ENCODE measurements at places on chromosomes 5 and 9.
A peak's percentile ranks its signal among the peaks of the same experiment; 100 is the strongest.

GRCh38 chr5:165996201-165996875 is 2295.1 kb upstream of the WWC1 start:
- DNase-seq, result peak; percentile 13

GRCh38 chr5:59850766-59851165 is 42.8 kb downstream of the PDE4D start:
- no peak for DNase-seq

DNA sequence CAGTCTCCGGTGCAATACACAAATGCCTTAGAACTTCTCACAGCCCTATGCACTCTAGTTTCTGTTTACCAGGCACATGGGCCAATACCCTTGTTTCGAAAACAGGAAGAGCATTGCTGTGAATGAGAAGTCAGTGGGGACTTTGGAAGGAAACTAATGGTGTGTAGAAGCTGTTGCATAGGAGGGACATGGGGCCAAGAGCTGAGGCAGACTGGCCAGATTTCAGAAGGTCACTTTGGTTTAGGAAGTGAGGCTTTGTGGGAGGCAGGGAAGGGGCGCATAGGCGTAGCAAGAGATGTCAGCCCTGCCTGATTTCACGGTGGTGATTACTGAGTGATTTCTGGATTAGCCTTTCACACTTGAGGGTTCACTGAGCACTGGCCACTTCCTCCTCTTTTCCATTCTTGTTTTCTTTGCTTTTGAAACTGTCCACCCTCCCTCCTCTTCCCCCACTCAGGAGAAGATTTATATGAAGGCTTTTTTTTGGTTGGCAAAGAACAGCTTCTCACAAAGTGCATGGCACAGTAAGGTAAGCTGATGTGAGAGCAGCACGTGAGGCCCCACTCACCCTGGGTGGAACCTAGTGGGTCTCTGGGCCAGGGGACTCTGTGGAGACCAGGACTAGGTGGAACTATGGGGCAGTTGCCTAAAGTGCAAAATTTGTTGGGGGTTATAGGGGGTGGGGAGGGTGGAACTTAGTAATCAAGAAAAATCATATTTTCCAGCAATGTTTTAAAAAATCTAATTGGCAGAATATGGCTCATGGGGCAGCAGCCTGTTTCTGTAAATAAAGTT is 6.1 kb upstream of the TMEM252 start:
- peak; percentile 75 for DNase-seq

- no peak for DNase-seq
Observed at GRCh38 chr9:114172981-114173833, 17.9 kb downstream of the COL27A1 start.

GRCh38 chr5:168172760-168173223 is 118.7 kb upstream of the WWC1 start:
- DNase-seq, result no peak

GRCh38 chr5:67255881-67256280 is 59.3 kb upstream of the CD180 start:
- no peak for DNase-seq

- DNase-seq, result no peak
Observed at GRCh38 chr9:117718085-117718484, 13.9 kb downstream of the TLR4 start.

GRCh38 chr5:15160091-15160490 is 288.5 kb upstream of the ANKH start:
- no peak for DNase-seq

DNA sequence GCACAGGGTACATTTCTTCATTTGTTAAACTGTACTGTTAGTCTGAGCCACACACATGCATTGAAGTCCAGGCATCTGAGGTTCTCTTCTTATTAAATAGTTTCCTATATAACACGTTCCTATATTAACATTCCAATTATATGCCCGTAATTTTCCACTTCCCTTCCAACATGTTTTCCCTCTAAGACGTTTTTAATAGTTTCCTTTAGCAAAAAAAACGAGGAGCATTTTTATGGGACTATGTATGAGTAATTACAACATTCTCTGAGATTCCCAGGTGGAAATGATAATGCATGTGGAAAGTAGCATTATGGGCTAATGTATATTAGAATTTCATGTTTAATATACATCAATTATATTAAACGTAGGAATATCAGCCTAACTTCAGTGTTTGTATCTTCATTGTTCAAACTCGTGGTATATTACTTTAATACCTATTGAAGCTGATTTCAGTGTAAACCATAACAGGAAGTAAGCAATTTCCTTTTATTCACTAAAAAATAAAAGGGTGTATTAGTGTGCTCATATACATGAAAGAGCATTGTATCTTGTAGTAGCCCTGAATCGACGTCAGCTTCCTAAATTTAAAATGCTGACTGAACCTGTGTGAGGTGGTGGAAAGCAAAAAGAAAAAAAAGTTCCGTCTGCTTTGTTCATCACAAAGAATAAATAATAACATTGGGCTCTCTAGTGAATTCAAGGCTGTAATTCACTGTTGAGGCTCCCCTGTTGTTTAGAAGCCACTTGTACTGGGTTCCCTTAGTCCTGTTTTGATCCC is 11.3 kb downstream of the SMARCA2 start:
- DNase-seq, result no peak

DNA sequence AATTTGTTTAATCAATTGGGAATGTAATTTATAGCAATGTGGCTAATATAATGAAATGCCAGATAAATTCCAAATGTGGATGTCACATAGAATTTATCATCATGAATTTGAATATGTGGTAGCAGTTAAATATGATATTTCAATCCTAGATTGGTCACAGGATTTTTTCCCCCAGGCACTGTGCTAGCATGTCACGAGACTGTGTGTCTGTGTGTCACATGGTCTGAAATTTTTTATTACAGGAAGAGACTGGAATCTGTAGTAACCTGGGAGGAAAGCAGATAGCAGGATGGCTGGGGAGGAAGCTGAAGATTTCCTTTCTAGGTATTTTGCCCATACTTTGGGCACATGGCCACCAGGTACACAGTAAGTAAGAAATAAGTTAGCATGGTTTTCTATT is 35.4 kb upstream of the MSH3 start:
- DNase-seq, result no peak

DNA sequence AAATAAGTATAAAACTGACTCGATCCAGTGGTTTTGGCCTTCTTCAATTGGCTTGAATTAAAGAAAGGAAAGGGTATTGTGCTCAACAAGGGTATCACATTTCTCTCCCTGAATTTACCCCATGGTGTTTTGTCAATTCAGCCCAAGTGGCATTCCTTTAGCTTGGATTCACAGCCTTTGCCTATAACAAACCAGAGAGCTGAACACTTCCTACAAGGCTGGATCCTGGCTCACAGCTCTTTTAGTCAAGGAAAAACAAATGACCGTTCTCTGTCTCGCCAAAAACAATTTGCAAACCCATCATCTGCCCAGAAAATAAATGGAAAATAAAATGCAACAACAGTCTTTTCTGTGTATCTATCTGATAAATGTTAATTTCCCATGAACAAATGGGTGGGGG is 5.7 kb downstream of the ZNF366 start:
- DNase-seq, result no peak

GRCh38 chr5:168467755-168468330 is 18.4 kb upstream of the RARS1 start:
- no peak for DNase-seq

GRCh38 chr5:179319123-179319522 is 26.1 kb downstream of the ADAMTS2 start:
- DNase-seq, result no peak

DNA sequence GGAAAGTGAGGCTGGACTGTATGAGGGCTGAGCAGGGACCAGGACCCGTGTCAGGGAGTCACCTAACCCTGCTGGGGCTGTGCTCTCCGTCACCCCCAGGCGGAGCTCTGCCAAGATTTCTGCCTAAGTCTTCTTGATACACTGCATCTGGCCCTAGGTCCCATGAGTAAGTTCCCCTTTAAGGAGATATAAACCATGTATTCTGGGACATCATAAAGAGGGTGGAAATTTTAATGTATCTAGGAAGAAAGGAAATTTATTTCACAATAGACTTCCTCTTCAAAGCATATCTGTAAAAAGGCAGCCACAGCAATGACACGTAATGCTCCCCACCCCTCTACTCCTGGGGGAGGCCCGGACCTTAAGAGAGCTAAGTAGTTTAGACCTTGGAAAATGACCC is 183.4 kb downstream of the FBXL7 start:
- DNase-seq, result peak; percentile 31

- DNase-seq, result no peak
Observed at GRCh38 chr9:87760529-87760928, 34.6 kb downstream of the CTSL start.

GRCh38 chr5:73749485-73750270 is 123.7 kb downstream of the ARHGEF28 start:
- no peak for DNase-seq

DNA sequence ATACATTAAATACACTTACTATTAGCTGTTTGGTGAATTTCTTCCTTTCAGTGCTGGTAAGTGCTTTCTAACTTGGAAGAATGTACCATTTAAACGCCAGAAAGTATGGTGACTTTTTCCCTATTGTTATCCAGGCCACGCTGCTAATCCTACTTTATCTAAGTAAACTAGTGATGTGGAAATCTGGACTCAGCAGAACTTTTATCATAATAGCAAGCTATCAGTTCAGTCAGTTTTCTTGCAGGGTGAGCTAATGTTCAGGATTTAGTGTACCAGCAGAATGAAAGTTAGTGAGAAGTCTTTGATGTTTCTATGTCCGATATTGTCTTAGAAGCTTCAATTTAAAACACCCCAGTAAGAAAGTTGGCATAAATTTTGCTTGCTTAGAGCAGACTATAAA is 72.2 kb downstream of the HSD17B4 start:
- no peak for DNase-seq

DNA sequence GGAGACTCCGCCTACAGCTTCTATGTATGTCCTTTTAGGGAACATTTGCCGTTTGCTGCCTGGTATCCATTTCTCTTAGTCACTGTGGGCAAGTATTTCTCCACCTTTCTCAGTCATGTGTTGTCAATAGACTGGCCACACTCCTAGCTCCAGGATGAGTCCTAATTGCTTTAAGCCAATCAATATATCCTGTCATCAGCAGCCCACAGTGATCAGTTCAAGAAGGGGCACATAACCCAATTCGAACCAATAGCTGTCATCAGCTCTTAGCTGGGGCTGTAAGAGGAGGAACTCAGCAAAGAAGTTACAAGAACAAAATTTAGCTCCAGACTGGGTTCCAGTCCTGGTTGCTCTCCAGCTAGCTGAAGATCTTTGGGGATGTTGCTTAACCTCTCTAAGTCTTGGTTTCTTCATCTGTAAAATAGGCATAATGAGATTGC is 70.7 kb upstream of the MAN2A1 start:
- no peak for DNase-seq

DNA sequence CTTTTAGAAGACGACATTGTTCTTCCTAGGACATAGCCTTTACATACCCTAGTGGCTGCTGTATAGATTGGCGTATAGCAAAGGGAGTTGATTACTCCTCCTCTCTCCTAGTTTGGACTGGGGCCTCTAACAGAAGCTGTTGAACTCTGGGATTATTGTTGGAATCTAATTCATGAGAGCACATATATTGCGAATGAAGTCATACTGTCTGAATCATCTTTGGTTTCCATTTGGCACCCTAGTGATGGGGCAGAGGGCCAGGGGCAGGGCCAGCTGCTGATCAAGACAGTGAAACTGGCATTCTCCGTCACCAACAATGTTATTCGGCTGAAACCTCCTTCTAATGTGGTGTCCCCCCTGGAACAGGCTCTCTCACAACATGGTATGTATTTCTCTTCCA is 40.3 kb downstream of the NUP188 start:
- no peak for DNase-seq

DNA sequence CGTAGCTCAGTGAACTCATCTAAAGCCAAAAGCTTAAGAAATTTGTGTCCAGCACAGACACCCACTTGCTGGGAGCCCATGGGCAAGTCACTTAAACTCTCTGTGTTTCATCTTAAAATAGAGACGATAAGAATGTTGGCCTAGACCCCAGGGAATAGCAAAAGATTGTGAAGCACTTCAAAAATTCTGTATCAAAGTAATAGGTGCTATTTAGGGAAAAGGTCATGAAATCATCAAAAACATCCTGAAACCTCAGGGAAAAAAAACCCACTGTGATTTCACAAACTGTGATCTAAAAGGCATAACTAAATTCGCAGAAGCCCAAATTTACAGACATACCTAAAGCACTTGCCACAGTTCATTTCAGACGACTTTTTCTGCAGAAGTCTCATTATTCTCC is 278.3 kb downstream of the NR2F1-AS1 start:
- no peak for DNase-seq

DNA sequence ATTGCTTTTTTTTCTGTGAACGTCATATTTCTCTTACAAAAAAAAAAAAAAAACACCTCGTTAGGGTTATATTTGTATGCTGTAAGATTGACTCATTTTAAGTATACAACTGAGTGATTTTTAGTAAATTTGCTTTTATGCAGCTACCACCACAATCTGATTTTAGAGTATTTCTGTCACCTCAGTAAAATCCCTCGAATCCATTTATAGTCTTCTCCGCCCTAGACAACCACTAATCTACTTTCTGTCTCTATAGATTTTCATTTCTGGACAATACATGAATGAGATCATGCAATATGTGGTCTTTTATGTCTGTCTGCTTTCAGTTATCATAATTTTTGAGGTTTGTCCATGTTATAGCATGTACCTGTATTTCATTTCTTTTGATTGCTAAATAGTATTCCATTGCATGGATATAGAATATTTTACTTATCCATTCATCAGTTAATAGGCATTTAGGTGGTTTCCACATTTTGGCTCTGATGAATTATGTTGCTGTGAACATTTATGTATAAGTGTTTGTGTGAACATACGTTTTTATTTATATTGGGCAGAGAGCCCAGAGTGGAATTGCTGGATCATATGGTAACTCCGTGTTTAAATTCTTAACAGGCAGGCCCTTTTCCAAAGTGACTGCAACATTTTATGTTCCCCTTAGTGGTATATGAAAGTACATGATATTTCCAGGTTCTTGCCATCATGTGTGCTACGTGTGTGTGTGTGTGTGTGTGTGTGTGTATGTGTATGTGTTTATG is 171.4 kb downstream of the SGCD start:
- no peak for DNase-seq

DNA sequence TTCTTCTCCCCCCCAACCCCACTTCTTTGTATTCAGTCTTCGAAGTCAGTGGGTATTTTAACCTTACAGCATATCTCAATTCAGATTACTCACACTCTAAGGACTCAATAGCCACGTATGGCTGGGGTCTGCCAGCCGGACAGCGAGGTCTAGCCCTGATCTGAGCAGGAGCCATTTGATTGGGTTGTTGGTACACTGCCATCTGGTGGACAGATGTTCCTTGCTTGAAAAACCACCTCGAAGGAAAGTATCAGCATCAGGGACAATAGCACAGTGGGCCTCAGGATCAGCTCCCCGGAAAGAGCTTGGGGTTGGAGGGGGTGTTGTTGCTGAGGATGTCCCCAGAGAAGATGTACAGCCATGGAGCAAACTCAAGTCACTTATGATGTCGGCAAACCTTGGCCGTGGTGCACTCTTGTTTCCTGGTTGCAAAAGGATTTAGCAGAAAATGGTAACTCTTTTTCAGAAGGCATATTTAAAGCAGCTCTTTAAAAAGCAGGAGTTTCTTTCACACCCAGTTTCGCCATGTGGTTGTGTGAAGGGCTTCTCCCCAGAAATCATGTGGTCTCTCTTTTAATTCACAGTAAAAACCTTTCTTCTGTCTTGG is 31.7 kb upstream of the KCNMB1 start:
- peak; percentile 79 for DNase-seq

GRCh38 chr5:15026944-15027343 is 155.4 kb upstream of the ANKH start:
- no peak for DNase-seq

GRCh38 chr5:73544429-73545402 is 20.7 kb downstream of the ANKRA2 start:
- DNase-seq, result no peak

- no peak for DNase-seq
Observed at GRCh38 chr5:165622864-165623536, 2117.6 kb downstream of the MAT2B start.

- DNase-seq, result peak; percentile 55
Observed at GRCh38 chr9:14096258-14096922, 217.6 kb downstream of the NFIB start.

Data from left kidney (tissue), 8 donors.